ENCODE measurements at places on chromosomes 13 and 19. TPM values are rescaled to one million over a fixed set of nuclear protein-coding genes. Genes with fewer than 3 reads are reported as not detected.

- no peak for DNase-seq
These were observed 407.3 kb upstream of the SGCG start for GRCh38 chr13:22773465-22773864.

DNA sequence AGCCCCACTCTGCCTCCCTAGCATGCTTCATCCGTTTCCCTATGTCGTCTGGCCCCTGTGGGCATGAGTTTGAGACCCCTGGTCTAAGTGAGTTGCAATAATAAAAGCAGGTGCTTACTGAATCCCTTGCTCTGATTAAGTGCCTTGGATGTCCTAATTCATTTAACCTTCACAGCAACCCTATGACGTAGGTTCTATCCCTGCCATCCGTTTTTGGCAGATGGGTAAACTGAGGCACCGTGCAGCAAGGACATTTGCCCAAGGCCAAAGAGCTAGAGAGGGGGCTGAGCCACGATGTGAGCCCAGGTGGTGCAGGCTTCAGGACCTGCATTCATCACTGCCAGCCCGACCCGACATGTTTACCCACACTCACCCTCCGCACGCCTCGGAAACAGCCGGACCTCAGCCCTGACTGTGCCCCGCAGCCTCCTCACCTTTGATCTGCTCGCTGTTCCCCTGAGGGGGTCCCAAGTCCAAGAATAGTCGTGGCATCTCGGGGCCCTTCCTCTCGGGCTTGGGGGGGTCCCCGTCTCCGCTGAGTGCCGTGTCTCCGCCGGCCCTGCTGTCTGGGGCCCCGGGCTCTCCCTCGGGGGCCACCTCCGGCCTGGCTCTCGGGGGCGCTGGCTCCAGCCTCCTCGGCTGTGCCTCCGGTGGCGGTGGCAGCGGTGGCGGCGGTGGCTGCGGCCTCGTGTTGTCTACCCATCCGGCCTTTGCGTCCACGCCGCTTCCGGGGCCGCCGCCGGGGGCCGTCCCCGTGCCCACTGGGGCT is 14.5 kb downstream of the LMTK3 start:
- DNase-seq = no peak

- no peak for DNase-seq
These were observed 199.4 kb downstream of the USP12 start for GRCh38 chr13:26971990-26972887.

- no peak for DNase-seq
These were observed 867.7 kb downstream of the PCDH9 start for GRCh38 chr13:66362485-66362884.

DNA sequence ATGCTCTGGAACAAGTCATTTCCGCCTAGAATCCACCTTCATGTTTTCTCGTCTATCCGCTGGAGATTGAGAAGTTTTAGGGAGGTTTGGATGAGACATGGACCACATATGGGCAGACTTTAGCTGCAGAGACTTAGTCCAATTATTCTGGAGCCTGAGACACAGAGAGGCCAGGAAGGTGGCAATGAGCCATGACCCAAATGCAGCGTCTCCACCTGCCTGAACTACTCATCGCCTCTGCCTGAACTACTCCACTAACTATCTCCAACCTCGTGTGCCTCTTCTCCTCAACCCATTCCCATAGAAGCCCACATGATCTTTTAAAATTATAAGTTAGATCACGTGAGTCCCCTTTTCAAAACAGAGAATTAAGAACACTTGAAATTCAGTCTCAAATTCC is 5.6 kb downstream of the PLEKHA4 start:
- DNase-seq = no peak

DNA sequence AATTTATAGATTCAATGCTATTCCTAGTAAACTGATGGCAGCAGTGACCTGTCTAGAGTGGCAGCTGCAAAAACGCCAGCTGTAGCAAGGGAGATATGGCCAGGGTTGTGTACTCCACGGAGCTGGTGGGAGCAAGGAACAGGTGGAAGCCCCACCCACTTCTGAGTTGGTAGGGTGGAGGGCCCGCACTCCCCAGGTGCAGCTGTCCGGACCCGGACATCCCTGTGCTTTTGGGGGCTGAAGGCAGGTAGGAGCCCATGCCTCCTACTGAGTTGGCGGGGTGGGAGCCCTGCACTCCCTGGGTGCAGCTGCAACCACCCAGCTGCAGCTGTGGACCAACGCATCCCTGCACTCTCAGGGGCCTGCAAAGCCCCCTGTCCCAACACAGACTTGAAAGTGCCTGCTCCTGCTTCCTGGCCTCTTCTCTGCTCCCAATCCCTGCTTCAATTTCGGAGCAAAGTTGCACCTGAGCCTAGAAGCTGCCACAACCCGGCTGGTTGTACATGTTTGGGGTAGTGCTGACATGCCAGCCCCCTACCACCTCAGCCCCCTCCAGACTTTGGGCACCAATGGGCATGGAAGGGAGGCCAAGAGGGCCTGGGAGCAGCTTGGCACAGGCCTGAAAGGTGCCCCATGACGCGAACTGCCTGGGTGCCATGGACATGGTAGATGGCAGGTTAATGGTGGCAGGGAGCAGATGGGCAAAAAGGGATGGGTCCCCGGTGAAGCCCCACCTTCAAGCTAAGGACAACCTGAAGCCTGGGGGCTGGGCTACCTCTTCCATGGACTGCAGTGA is 19.8 kb downstream of the UGGT2 start:
- DNase-seq = no peak

- DNase-seq = no peak
These were observed 3.5 kb downstream of the TMEM255B start for GRCh38 chr13:113762538-113762937.

Gene MBD3L3
- not detected for polyA plus RNA-seq

Gene SPRED3
- polyA plus RNA-seq = 0.78 TPM

Gene SEMA6B
- polyA plus RNA-seq = 2.4 TPM

Gene CYP2S1
- 0.32 TPM for polyA plus RNA-seq

Gene GPX4
- polyA plus RNA-seq = 240 TPM

Data from left renal cortex interstitium (tissue), 4 donors.